Endothelial cell (in vitro differentiated cells): ENCODE measurements at places on chromosomes 13 and 19.

- no peak for DNase-seq
These were observed 35.5 kb upstream of the RXFP2 start for GRCh38 chr13:31703780-31704179.

- DNase-seq: no peak
These were observed 54.5 kb downstream of the RCBTB2 start for GRCh38 chr13:48478391-48478790.

- peak; percentile 46 for DNase-seq
These were observed 14.2 kb downstream of the CHERP start for GRCh38 chr19:16527971-16528521.

DNA sequence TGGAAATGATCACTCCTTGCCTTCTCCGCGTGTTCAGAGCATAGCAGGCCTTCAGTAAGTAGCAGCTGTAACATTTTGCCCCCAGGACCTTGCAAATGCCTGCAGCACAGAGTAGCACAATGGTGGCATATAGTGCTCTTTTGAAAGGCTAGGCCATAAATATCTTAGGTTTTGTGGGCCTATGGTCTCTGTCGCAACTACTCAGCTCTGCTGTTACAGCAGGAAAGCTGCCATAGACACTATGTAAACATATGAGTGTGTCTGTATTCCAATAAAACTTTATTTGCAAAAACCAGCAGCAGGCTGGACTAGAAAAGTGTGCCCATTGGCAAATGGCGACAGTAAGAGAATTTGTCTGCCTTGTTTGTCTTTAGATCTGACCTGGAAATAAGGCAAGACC, 9.4 kb downstream of the ITPKC start:
- DNase-seq: no peak

DNA sequence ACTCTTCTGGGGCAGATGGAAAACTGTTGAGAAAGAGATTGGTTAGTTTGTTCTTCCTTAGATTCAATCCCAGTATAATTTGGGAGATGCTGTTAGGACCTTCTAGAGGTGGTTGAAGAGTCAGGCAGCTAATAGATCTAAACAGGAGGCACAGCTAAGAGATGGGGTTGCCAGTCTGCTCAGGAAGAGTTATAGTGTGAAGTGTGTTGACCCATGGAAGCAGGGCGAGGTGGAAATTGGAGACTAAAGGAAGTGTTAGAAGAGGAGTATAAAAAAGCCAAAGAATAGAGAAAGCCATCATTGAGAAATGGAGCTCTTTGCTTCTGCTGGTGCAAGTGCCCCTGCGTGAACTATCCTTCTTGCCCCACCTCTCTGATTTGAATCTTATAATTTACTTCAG, 3.8 kb upstream of the OXGR1 start:
- DNase-seq: no peak

- DNase-seq: no peak
These were observed 5.9 kb downstream of the EPSTI1 start for GRCh38 chr13:42986176-42986574.

- no peak for DNase-seq
These were observed 97.1 kb upstream of the SPATA13 start for GRCh38 chr13:24063281-24063877.

DNA sequence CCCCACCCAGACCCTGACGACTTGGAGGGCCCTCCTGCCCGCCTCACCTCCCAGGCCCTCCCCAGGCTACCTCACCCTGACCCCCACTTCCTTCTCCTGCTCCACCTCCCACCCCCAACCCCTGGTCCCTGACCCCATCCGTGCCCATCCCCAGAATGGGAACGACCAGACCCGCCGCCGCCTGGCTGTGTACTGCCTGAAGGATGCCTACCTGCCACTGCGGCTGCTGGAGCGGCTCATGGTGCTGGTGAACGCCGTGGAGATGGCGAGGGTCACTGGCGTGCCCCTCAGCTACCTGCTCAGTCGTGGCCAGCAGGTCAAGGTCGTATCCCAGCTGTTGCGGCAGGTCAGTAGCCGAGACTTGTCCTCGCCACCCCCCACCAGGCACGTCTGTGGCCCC, 11.9 kb upstream of the SPIB start:
- no peak for DNase-seq

GRCh38 chr19:31459430-31459829, 110.2 kb upstream of the TSHZ3 start:
- no peak for DNase-seq

DNA sequence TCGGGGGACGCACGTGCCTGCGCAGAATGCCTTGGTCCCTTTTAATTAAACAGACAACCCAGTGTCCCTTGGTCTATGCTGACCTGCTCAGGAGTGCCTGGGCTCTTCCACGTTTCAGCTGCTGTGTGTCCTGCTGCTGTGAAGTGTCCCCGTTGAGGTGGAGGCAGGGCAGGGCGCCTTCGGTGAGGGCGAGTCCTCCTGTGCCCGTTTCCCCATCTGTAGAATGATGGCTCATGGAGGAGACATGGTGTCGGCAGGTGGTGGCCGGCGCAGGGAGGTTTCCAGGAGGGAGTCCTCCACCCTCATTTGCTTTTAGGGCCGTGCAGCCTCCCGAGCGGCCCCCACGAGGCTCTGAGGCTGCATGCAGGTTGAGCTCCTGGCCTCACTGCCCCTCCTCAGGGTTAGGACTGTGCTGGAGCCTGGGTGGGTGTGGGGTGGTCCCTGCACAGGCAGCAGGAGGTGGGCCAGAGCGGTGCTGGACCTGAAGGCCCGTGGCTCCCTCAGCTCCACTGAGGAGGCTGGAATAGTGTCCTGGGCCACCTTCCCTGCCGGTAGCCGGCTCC, 8.8 kb downstream of the STK11 start:
- no peak for DNase-seq

DNA sequence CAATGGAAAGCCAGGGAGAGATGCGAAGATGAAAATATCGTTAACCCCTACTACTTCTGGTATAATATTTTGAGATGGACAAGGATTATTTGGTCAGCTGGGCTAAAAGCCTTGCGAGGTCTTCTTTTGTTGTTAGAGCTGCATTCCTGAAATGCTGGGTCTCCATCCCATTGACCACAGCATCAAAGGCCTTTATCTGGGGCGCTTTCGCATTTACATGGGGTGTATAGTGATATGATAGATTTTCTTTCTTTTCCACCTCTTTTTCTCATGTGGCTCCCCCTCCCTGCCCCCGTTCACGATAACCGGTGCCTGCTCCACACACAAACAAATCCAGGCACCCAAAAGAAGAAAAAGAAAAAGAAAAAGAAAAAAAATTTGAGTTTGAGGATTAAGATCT, 77.5 kb downstream of the ZNF536 start:
- DNase-seq: no peak

DNA sequence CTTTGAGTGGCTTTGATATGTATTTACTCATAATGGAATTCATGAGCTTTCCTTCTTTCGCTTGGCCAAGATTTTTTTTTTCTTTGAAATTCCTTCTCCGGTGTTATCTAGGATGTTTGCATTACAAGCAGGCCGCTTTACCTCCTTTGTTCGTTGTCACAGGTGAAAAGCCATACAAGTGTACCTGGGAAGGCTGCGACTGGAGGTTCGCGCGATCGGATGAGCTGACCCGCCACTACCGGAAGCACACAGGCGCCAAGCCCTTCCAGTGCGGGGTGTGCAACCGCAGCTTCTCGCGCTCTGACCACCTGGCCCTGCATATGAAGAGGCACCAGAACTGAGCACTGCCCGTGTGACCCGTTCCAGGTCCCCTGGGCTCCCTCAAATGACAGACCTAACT, 16.7 kb downstream of the KLF5 start:
- peak; percentile 18 for DNase-seq

GRCh38 chr19:37981785-37982475, 74.9 kb downstream of the SIPA1L3 start:
- DNase-seq: no peak

DNA sequence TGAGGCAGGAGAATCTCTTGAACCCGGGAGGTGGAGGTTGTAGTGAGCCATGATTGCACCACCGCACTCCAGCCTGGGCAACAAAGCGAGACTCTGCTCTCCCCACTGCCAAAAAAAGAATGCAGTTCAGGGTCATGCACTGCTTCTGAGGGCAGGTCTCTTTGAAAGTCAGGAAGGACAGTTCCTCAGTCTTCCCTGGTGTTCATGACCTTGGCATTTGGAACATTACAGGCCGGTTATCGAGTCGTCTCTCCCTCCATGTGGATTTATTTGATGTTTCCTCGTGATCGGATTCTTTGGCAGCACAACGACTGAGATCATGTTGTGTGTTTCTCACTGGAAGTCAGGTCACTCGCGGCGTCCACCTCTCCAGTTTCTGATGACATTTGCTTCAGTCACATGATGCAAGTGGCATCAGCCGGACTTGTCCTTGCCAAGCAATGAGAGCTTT, 17.2 kb downstream of the FGF21 start:
- no peak for DNase-seq

- DNase-seq: no peak
These were observed 2.7 kb upstream of the CAPNS1 start for GRCh38 chr19:36136964-36137686.

DNA sequence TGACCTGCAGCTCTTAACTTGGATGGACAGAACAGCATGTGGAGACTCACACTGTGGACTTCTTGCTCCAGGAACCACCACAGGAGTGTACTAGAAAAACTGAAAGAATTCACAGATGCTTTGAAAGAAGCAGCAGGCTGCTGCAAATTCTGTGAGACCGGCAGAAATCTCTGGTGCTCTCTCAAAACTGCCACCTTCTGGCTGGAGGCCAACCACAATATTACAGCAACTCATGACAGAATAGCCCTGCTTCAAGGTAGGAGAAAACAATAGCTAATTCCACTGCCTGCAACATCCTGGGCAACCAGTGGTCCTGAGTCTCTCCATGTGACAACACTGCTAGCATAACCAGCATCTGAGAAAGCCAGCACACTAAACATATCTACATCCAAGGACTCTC, 26.9 kb downstream of the CDK8 start:
- DNase-seq: no peak

DNA sequence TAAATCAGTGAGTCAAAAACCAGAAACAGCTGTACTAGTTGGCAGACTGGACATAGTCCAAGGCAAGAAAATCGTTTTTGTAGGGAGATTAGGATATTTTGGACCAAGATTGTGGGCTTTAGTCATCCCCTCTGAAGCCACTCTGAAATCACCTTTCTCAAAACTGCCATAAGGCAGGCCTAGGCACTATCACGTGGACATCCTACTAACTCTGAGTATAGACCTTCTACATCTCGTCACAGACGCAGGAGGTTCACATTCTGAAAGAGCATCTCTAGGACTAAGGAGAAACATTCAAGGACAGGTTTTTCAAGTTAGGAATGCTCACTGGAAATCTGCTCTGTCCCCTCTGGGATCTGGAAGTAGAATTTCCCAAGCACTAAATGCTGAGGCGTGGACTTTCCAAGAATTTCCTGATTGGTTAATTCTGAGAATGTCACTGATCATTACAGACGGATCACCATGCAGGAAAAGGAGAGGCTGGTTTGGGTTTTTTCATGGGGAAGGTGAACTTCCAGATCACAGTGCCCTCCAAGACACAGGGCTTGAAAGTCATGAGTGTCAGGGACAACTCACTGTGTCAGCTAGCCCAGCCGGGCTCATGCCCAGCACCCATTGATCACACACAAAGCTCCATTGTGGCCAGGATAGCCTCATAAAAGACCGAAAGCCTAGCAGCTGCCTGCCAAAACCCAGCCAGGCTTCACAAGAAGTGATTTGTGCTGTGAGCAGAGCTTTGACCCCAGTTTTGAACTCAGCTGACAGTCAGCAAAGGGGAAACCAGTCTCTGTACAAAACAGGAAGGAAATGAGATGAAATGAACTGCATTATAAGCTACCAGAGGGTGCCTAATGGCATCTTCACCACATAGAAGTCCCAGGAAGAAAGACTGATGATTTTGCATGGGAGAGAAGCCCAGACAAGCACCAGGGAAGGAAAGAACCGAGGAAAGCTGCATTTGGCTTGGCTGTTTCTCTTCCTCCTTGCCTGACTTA, 2.7 kb upstream of the RUBCNL start:
- DNase-seq: no peak

DNA sequence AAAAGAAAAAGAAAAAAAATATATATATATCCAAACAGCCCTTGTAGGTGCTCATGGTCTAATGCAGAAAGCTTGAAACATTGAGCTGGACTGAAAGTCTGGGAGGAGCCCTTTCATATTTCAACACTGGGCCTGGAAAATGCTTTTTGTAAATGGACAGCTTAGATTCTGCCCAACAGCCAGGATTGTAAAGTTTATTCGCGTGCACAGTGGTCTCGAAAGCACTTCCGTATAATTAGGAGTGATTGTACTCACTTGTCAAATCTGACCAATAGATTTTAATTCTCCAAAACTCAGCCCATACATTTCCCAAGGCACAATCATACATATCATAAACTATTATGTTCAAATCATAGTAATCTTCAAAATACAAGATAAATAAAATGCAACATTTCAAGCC, 260.1 kb downstream of the COL4A1 start:
- DNase-seq: no peak

DNA sequence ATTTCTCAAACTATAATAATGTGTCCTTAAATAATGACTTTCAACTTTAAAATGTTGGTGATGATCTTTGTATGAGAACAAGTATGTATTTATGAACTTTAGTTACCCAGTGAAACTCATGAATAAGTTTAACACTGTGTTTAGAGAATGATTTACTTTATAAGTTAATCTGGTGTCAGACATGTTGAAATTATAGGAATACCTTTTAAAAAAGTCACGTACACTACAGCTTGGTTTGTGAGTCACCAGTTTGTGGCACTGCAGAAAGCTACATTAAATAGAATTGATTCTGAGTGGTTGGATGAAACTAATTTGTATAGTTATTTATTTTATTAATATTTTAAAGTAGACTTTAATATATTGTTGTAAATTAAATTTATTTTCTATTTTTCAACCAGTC, 1366.2 kb upstream of the PCDH20 start:
- no peak for DNase-seq

GRCh38 chr19:56596676-56597075, 1.6 kb downstream of the ZNF71 start:
- peak; percentile 10 for DNase-seq

DNA sequence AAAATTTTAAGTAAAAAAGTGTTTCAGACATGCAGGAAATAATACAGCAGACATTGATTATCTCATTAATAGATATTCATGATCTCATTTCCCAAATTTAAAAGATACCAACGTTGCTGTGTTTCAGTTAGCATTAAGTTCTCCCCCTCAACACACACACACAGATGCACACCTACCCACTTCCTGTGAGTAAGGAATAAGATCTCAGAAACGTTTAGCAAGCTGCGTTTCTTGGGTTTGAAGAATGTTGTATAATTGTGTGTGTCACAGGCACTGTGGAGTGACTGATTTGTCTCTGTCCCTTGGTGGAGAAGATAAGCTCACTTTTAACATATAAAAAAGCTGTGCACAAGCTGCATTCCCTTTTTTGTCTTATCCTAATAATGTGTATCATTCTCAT, 196.8 kb downstream of the PDS5B start:
- no peak for DNase-seq

GRCh38 chr13:106351251-106351650, 184.2 kb downstream of the EFNB2 start:
- no peak for DNase-seq
